ENCODE measurements at places on chromosomes 4 and X. TPM values are rescaled to one million over a fixed set of nuclear protein-coding genes. Genes with fewer than 3 reads are reported as not detected.
A peak's percentile ranks its signal among the peaks of the same experiment; 100 is the strongest.

- H3K4me3 ChIP-seq = no peak overlapping the region
- H3K36me3 ChIP-seq = no peaks in the 10 kb centered on the region
- no peaks in the 10 kb centered on the region for H3K4me1 ChIP-seq
- H3K27me3 ChIP-seq = no peaks in the 10 kb centered on the region
- no peak for DNase-seq
Observed at GRCh38 chr4:152436384-152436783, 99.5 kb downstream of the FBXW7 start.

- DNase-seq = no peak
- no peaks in the 10 kb centered on the region for H3K36me3 ChIP-seq
- H3K4me1 ChIP-seq = no peaks in the 10 kb centered on the region
- no peak overlapping the region for H3K4me3 ChIP-seq
- H3K27me3 ChIP-seq = no peaks in the 10 kb centered on the region
- H3K27ac ChIP-seq = no peak overlapping the region
Observed at GRCh38 chr4:114385195-114385985, 213.2 kb upstream of the UGT8 start.

GRCh38 chr4:128385683-128386304 lies 98.2 kb upstream of the PGRMC2 start:
- peak overlapping the region; percentile 83 for H3K27ac ChIP-seq
- no peak for DNase-seq

DNA sequence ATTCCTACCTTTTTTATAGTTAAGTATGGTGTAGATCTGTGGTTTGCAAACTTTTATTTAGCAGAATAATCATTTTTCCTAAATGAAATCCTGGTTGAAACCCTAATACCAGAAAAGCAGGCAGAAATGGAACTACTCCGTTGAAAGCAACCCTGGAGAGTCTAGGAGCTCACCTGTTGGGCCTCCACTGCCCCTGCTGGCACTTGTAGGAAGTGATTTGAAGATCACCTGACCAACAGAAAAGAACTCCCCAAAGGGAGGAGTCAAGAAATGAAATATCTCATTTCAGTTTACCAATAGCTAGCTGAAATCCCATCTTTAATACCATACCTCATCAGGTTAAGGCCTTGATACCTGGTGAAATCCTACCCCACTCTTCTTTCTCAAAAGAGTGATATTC lies 277.1 kb downstream of the KLHL13 start:
- no peak for DNase-seq
- H3K27me3 ChIP-seq = no peaks in the 10 kb centered on the region
- H3K27ac ChIP-seq = no peak overlapping the region
- no peaks in the 10 kb centered on the region for H3K4me1 ChIP-seq

- peaks cover 5% of the 10 kb centered on the region for H3K4me1 ChIP-seq
- no peaks in the 10 kb centered on the region for H3K36me3 ChIP-seq
- H3K4me3 ChIP-seq = peak within 1 kb of the TSS; percentile 30
- DNase-seq = no peak
Observed at GRCh38 chrX:154374313-154375155, at the start of gene FLNA. TSS of gene FLNA (minus strand) at chrX:154374634. CDS start at chrX:154371245, 3,389 bp downstream.

- H3K4me1 ChIP-seq = no peaks in the 10 kb centered on the region
- H3K27ac ChIP-seq = no peak overlapping the region
- no peaks in the 10 kb centered on the region for H3K27me3 ChIP-seq
- no peak for DNase-seq
Observed at GRCh38 chr4:145102619-145103018, 4.5 kb downstream of the ABCE1 start.

DNA sequence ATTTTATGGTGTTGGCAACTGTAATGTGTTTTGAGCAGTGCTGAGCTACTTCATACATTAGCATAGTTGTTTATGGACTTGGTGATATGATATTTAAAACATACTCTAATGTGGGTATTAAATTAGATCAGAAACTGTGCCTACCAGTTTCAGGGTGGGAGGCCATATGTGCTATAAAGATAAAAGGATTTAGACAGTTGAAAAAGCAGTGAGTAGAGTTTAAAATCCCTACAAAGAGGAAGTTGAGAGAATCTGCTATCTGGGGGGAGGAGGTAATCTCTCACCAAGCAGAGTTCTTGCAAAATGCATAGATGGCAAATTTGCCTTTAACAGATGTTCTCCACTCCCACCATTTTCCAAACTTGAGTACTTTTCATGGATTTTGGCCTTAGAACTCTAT lies 154.5 kb downstream of the SPOCK3 start:
- no peaks in the 10 kb centered on the region for H3K27me3 ChIP-seq
- no peak overlapping the region for H3K4me3 ChIP-seq
- no peaks in the 10 kb centered on the region for H3K36me3 ChIP-seq
- no peaks in the 10 kb centered on the region for H3K4me1 ChIP-seq
- no peak overlapping the region for H3K27ac ChIP-seq
- no peak for DNase-seq

- H3K4me1 ChIP-seq = no peaks in the 10 kb centered on the region
- no peak for DNase-seq
- no peak overlapping the region for H3K4me3 ChIP-seq
- H3K36me3 ChIP-seq = no peaks in the 10 kb centered on the region
- no peak overlapping the region for H3K27ac ChIP-seq
- no peaks in the 10 kb centered on the region for H3K27me3 ChIP-seq
Observed at GRCh38 chr4:166143227-166143626, 270.2 kb downstream of the TLL1 start.

DNA sequence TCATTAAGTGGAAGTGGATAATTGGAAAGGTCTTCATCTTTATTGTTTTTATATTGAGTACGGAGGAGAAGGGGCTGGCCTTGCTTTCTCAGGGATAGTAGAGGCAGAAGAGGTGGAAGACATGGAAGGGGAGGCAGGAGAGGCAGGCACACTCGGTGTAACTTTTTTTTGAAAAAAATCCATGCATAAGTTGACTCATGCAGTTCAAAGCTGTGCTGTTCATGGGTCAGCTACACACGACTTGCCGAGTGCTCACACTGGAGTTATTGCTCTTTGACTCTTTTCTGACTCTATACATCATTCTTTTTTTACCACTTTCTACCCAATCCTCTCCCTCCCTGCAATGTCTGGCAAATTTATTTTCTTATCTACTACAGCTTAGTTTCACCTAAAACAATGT lies 158.3 kb upstream of the AADAT start:
- no peak overlapping the region for H3K4me3 ChIP-seq
- no peaks in the 10 kb centered on the region for H3K4me1 ChIP-seq
- no peak for DNase-seq
- no peaks in the 10 kb centered on the region for H3K36me3 ChIP-seq

- DNase-seq = no peak
- H3K27me3 ChIP-seq = no peaks in the 10 kb centered on the region
- H3K27ac ChIP-seq = no peak overlapping the region
- H3K36me3 ChIP-seq = no peaks in the 10 kb centered on the region
- no peak overlapping the region for H3K4me3 ChIP-seq
Observed at GRCh38 chrX:9302381-9302780, 162.5 kb upstream of the TBL1X start.

DNA sequence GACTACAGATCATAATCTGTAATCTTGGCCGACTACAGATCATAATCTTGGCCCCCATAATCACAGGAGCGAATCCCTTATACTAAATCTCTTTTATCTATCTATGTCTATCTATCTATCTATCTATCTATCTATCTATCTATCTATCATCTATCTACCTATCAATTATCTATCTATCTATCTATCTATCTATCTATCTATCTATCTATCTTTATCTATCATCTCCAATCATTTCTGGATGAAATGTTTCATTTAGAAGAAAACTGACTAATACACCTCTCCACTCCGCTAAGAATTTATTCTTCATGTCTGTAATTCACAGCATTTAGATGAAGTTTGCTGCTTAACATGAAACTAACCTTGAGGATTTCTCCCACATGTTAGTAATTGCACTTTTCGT lies 45.0 kb upstream of the ACSL1 start:
- H3K27ac ChIP-seq = no peak overlapping the region
- no peaks in the 10 kb centered on the region for H3K36me3 ChIP-seq
- no peak for DNase-seq
- no peaks in the 10 kb centered on the region for H3K27me3 ChIP-seq
- H3K4me3 ChIP-seq = no peak overlapping the region

- no peaks in the 10 kb centered on the region for H3K36me3 ChIP-seq
- H3K4me1 ChIP-seq = no peaks in the 10 kb centered on the region
- no peak overlapping the region for H3K27ac ChIP-seq
- no peaks in the 10 kb centered on the region for H3K27me3 ChIP-seq
- no peak overlapping the region for H3K4me3 ChIP-seq
- no peak for DNase-seq
Observed at GRCh38 chrX:129704491-129704890, 34.3 kb upstream of the XPNPEP2 start.

DNA sequence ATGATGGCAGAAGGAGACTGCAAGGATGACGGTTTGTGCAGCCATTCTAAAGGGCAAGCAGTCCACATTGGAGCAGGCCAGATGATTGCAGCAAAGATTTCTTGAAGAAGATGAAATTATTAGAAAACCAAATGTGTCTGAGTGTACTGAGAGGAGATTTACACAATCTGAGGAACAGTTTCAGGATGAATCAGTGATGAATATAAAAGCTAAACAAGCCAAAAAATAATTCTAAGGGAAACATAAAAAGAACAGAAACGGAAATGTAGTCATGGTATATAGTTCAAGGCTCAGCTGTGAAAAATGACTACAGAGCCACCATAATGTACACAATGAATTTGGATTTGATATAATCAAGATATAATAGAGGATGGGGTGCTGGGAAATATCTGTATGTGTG lies 168.5 kb downstream of the PDGFC start:
- H3K36me3 ChIP-seq = no peaks in the 10 kb centered on the region
- DNase-seq = no peak
- H3K27ac ChIP-seq = no peak overlapping the region
- H3K4me3 ChIP-seq = no peak overlapping the region
- no peaks in the 10 kb centered on the region for H3K4me1 ChIP-seq

DNA sequence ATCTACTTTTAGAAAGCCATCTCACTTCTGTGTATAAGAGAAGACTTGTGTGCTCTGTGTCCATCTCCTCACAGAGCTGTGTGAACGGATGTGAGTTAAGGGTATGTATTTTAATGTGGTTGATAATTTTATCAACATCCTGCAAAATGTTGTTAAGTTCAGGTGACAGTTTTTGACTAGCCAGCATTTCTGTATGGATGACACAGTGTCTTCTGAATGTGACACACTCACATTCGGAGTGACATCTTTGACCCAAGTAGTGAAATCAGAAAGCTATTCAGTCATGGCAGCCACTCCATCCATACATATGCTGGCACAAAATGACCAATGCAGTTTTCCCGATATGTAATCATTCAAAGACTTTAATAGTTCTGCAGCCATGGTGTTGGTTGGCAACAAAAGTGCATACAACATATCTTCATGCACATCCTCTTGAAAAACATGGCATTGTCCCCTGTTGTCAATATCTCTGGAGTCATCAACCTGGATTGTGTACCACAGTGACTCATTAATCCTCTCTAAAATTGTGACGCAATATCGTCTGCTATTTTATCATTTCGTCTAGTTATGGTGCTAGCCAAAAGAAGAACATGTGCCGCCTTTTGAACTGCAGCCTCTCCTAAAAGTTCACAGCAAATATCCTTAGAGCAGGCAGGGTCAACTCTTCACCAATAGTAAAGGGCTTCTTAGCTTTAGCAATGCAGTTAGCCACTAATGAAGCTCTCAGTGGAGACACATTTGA lies 6.8 kb upstream of the FGF2 start:
- H3K27ac ChIP-seq = no peak overlapping the region
- no peak for DNase-seq
- H3K4me1 ChIP-seq = no peaks in the 10 kb centered on the region
- no peaks in the 10 kb centered on the region for H3K36me3 ChIP-seq
- no peaks in the 10 kb centered on the region for H3K27me3 ChIP-seq
- H3K4me3 ChIP-seq = no peak overlapping the region

DNA sequence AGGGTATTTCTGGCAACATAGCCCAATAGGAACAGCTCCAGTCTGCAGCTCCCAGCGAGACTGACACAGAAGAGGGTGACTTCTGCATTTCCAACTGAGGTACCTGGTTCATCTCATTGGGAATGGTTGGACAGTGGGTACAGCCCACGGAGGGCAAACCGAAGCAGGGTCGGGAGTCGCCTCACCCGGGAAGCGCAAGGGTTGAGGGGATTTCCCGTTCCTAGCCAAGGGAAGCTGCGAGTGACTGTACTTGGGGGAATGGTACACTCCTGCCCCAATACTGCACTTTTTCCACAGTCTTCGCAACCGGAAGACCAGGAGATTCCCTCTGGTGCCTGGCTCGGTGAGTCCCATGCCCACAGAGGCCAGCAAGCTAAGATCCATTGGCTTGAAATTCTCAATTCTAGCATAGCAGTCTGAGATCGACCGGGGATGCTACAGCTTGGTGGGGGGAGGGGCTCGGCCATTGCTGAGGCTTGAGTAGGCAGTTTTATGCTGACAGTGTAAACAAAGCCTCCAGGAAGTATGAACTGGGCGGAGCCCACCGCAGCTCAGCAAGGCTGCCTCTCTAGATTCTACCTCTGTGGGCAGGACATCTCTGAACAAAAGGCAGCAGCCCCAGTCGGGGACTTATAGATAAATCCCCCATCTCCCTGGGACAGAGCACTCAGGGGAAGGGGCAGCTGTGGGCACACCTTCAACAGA lies 14.0 kb upstream of the ADAD1 start:
- H3K36me3 ChIP-seq = peaks cover 51% of the 10 kb centered on the region
- no peak overlapping the region for H3K4me3 ChIP-seq
- no peaks in the 10 kb centered on the region for H3K4me1 ChIP-seq
- H3K27ac ChIP-seq = no peak overlapping the region
- no peaks in the 10 kb centered on the region for H3K27me3 ChIP-seq

GRCh38 chr4:104743215-104743653 lies 248.5 kb upstream of the CXXC4 start:
- H3K27ac ChIP-seq = no peak overlapping the region
- DNase-seq = no peak
- H3K4me1 ChIP-seq = no peaks in the 10 kb centered on the region
- H3K4me3 ChIP-seq = no peak overlapping the region

DNA sequence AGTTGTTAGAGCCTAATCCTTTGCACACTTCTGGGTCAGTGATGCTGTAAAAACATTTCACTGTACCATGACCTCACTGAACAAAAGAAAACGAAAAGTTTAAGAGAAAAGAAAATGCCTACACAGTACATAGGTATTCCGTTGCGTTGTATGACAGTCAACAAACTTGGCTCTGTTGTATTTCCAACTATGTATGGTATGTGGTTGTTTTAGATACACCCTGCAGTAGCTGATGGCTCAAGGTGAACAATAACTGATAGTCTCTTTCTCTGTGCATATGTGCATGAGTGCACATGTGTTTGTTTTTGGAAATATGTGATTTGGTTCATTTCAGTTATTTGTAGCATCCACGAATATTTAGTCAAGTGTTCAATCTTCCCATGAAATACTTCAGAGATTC lies 176.0 kb downstream of the BMPR1B start:
- no peaks in the 10 kb centered on the region for H3K36me3 ChIP-seq
- no peaks in the 10 kb centered on the region for H3K4me1 ChIP-seq
- DNase-seq = no peak
- H3K27ac ChIP-seq = no peak overlapping the region
- H3K4me3 ChIP-seq = no peak overlapping the region
- H3K27me3 ChIP-seq = no peaks in the 10 kb centered on the region

- H3K27me3 ChIP-seq = no peaks in the 10 kb centered on the region
- no peak overlapping the region for H3K4me3 ChIP-seq
- no peaks in the 10 kb centered on the region for H3K36me3 ChIP-seq
- no peak for DNase-seq
- peaks cover 9% of the 10 kb centered on the region for H3K4me1 ChIP-seq
- H3K27ac ChIP-seq = no peak overlapping the region
Observed at GRCh38 chr4:72365981-72366380, 203.0 kb downstream of the ADAMTS3 start.

The SCLT1 gene
- total RNA-seq = 18.6 TPM

The PPARGC1A gene
- 7.6 TPM for total RNA-seq

Measured in tibial nerve (tissue), 4 donors.